ENCODE measurements at places on chromosomes 1 and 21. TPM values are rescaled to one million over a fixed set of nuclear protein-coding genes. Genes with fewer than 3 reads are reported as not detected.

The SH2D5 gene
- total RNA-seq, result 16.8 TPM

The RPTN gene
- total RNA-seq, result not detected

The RPE65 gene
- not detected for total RNA-seq

The ADAMTS4 gene
- not detected for total RNA-seq

The OR2T2 gene
- not detected for total RNA-seq
